Nucleus accumbens (tissue), 56 donors: ENCODE measurements at places on chromosomes 12 and 14.

- no peak for DNase-seq
These were observed 209.9 kb downstream of the ITPR2 start for GRCh38 chr12:26623136-26623535.

DNA sequence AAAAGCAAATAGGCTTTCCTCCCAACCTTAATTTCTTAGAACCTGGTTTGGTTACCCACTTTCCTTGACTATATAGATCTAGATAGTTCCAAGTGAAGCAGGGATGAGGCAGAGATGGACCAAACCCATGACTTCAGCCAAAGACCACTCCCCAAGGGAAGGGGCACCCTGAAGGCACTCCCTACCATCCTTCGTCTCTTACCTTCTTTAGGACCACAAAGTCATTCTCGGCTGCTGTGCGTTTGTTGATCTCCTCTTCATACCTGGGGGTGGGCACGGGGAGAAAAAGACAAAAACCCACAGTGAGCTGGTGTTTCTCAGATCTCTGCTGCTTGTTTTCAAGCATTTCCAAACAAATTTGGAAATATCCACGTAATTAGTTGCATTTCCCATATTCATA lies 3.4 kb downstream of the KRT4 start:
- no peak for DNase-seq

- DNase-seq, result no peak
These were observed 541 bp downstream of the GOLT1B start for GRCh38 chr12:21502164-21502496.

- no peak for DNase-seq
These were observed 204.3 kb downstream of the KIF26A start for GRCh38 chr14:104342435-104343293.

- no peak for DNase-seq
These were observed 1.9 kb upstream of the BCL11B start for GRCh38 chr14:99273766-99274345.

DNA sequence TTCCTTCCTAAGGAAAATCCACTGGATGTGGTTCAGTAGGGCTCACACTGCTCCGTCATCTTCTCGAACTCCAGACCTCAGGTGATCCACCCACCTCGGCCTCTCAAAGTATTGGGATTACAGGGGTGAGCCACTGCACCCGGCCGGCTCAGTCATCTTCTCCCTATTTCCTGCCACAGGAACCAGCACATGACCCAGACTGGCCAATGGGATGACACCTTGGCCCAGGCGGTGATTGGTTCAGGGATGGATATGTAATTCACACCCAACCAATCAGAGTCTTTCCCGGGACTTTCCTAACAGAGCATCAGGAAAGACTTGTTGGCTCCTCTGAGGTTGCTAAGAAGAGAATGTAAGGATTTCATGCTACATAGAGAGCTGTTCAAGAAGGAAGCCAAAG lies 19.2 kb upstream of the C12orf76 start:
- no peak for DNase-seq

DNA sequence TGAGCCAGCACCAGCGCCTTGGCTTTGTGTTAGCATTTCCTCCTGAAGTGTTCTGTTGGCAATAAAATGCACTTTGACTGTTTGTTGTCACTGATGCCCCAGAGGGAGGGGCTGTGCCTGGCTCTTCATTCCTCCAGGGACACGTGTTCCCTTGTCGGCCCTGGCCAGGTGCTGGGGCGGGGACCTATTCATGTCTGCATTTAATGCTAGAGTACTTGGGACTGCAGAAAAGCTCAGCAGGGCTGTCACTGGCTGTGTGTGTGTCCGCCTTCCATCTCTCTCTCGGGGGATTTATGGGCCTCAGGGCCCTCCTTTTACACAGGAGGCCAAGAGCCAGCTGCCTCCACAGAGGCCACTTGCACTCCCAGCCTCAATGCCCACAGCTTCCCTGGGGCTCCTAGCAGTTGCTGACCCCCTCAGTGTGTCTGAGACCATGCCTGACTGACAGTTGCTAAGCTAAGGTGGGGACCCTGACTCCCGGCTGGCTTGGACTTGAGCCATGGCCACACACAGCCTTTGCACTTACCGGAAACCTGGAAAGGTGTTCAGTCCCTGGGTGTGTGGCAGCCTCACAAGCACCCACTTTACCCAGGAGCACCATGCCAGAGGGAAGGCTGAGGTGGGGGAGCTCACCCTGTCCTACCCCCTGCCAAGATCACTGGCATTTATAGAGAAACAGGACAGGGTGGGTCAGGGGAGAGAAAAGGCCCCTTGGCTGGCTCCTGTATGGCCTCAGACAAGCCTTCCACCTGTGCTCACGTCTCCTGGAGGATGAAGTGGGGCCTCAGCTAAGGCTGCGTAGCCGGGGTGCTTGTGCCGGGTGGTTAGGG lies 27.8 kb downstream of the HIP1R start:
- no peak for DNase-seq
